GM04504 (cell line): ENCODE measurements at places on chromosomes 2 and 18.

DNA sequence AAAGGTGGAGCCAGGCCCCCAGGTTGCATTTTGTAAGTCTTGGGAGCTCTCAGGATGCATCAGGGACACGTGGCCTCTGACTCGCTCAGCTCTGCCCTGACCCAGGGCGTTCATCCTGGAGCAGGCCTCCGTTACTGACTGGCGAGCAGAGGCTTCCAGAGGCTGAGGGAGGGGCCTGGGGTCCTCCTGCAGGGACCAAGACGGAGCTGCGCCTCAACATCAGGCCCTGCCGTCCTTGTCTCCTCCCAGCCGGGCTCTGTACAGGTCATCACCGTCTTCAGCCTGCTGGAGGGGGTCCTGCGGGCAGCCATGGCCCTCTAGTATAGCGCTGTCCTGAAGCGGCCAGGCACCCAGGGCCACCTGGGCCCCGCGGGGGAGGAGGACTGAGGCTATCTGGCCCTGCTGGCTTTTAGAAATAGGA lies 10.2 kb upstream of the ALPP start:
- DNase-seq, result no peak

DNA sequence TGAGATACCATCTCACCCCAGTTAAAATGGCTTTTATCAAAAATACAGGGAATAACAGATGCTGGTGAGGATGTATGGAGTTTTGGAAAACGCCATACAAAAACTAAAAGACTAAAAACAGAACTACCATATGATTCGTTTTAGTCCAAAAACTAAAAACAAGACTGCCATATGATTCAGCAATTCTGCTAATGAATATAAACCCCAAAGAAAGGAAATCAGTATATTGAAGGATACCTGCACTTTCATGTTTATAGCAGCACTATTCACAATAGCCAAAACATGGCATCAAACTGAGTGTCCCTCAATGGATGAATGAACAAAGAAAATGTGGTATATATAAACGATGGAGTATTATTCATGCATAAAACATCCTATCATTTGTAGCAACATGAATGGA lies 224.4 kb upstream of the MC4R start:
- no peak for DNase-seq

DNA sequence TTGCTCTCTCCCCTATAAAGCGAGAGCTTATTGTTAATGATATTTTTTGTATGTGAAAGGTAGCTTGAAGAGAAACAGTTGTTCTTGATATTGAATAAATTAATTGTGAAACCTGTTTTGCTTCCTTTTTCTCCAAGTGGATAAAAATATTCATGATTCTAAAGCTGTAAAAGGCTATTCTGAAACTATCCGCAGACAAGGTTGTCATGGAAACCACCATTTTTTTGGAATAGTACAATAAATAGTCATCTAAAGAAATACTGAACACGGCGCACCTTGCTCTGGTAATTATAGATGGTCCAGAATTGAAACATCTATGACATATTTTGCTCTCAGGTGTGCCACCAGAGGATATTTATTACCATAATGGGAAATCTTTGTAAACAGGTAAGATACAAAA lies 1103.0 kb upstream of the SLC39A10 start:
- DNase-seq, result no peak

GRCh38 chr2:225091336-225091735 lies 49.1 kb upstream of the DOCK10 start:
- DNase-seq, result peak; percentile 82

DNA sequence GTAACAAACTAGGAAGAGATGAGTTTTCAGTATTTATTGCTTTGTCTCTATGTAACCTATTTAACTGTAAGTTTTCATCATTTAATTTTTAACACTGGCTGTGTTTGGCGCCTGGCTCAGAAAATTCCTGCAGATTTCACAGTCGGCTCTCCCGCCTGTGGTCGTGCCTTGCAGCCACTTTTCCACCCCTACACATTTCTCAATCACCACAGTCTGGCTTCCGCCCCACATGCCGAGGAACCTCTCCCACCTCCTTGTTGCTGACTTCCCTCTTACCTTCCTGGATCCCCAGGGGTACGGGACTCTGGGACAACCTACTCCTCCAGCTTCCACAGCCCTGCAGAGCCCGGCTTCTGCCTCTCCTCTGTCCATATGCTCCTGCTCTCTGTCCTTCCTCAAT lies 41.6 kb upstream of the MGAT4A start:
- no peak for DNase-seq
